ENCODE measurements at places on chromosomes 6 and 20. TPM values are rescaled to one million over a fixed set of nuclear protein-coding genes. Genes with fewer than 3 reads are reported as not detected.

DNA sequence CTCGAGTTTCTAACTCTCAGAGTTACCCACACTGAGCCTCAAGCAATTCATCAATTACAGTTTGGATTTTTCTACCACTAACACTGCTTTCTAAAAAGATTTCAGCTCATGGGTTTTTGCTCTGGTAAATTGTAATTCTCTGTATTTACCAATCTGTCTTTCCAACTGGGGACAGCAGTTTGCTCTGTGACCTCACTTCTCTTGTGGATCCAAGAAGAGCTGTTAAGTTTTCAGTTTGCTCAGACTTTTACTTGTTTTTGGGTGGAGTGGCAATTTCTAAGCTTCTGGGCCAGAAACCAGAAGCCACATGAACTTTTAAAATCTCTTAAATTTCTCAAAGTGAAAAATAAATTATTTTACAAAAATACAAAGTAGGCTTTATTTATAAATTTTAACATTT is 74.2 kb downstream of the ROS1 start:
- DNase-seq = no peak

- no peak for DNase-seq
These were observed 12.8 kb upstream of the ZNFX1 start for GRCh38 chr20:49290608-49291191.

DNA sequence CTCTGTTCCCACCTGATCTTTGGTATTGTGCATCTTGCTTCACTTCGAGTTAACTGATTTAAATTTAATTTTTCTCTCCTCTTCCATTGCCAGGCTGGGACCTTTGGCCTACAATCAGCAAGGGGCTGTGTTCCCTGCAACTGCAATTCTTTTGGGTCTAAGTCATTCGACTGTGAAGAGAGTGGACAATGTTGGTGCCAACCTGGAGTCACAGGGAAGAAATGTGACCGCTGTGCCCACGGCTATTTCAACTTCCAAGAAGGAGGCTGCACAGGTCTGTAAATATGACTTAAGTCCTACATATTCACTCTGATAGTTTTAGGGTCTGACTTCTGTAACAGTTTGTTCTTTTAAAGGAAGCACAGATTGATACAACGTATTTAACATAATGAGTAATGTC is 412.4 kb downstream of the ARHGAP18 start:
- DNase-seq = no peak

- DNase-seq = no peak
These were observed 64.7 kb downstream of the KCNS1 start for GRCh38 chr20:45036044-45036755.

- DNase-seq = no peak
These were observed 278.0 kb downstream of the BMP7 start for GRCh38 chr20:56988446-56988845.

BHLHE23 gene
- not detected for total RNA-seq

DNA sequence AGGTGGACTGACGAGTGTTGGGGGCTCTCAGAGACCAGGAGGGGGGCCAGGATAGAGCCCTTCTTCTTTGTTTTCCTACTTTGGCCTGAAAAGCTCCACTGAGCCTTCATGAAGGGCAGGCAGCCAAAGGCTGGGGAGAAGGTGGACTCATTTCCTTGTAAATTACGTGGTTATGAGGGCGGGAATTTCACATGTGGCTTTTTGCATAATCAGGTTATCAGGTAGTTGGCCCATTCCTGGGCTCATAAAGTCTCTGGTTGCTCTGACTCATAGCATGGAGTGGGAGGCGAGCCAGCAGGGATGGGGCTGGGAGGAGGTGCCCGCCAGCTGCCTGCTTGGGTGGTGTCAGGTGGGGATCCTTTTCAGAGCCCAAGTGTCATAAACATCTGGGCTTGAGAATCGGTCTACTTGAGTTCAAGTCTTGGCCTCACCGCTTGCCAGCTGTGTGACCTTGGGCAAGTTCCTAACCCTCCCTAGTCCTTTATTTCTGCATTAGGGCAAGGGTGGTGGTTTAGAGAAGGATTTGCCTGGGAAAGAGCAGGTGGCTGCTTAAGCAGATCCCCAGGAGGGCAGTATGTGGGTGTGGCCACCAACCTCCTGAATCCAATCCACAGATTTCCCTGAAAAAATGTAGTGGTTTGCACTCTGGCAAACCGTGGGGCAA is 26.5 kb upstream of the RNF24 start:
- DNase-seq = no peak

DNA sequence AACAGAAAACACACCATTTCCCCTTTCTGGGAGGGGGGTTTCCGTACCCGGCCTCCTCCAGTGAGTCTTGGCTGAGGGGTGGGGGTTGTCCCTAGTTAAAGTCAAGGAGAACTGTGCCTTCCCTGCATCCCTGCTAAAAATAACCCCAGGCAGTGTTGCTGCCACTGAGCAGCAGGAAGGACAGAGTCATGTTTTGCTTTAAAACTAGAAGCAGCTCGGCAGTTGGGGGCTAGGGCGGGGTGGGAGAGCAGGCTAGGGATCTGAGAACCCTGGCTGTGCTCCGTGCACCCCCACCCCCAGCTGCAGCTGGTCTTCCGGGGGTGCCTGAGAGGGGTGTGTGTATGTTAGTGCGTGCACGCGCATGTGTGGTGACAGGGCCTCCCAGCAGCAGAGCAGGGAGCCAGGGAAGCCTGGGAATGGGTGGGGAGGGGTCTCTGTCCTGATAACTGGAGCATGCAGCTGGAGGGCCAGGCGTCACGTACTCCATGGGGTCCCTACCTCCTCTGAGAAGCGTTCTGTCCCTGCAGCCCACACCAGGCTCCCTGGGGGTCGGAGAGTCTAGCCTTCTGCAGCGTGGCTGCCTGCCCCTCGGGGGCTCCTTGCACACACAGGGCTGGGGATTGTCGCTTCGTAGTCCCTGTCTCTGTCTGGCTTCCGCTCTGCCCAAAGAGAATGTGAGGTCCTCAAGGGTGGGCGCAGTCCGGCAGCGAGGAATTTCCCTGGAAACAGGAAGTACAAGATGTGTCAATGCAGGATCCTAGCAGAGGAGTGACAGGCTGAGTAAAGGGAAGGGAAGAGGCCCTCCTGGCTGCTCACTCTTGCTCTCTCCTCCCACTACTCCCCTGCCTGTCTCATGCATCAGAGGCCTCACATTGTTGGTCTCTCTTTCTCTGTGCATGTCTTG is 16.8 kb upstream of the ARMC12 start:
- no peak for DNase-seq

REV3L gene
- 28.8 TPM for total RNA-seq

DNA sequence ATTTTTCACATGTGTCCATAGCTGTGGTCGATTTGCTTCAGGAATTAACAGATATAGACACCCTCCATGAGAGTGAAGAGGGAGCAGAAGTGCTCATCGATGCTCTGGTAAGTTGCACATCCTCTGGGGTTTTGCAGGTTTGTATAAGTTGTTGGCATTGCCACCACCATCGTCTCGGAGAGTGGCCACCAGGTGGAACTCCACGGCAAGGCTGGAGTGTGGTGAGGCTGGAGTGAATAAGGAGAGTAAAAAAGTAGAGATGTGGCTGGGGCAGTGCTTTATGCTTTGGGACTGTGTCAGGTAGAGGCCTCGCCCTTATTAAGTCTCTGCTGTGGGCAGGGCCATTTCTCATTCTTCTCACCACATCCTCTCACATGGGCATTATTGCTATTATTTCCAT is 63.7 kb downstream of the CTNNBL1 start:
- DNase-seq = no peak

All from CD4-positive, alpha-beta memory T cell (primary cell).